ENCODE measurements at places on chromosomes 7 and 10.

- DNase-seq: no peak
Observed at GRCh38 chr10:62450912-62451610, 76.9 kb downstream of the ZNF365 start.

- DNase-seq: no peak
Observed at GRCh38 chr7:46157404-46157803, 236.3 kb upstream of the IGFBP3 start.

- no peak for DNase-seq
Observed at GRCh38 chr10:125828311-125828710, 5.0 kb downstream of the BCCIP start.

DNA sequence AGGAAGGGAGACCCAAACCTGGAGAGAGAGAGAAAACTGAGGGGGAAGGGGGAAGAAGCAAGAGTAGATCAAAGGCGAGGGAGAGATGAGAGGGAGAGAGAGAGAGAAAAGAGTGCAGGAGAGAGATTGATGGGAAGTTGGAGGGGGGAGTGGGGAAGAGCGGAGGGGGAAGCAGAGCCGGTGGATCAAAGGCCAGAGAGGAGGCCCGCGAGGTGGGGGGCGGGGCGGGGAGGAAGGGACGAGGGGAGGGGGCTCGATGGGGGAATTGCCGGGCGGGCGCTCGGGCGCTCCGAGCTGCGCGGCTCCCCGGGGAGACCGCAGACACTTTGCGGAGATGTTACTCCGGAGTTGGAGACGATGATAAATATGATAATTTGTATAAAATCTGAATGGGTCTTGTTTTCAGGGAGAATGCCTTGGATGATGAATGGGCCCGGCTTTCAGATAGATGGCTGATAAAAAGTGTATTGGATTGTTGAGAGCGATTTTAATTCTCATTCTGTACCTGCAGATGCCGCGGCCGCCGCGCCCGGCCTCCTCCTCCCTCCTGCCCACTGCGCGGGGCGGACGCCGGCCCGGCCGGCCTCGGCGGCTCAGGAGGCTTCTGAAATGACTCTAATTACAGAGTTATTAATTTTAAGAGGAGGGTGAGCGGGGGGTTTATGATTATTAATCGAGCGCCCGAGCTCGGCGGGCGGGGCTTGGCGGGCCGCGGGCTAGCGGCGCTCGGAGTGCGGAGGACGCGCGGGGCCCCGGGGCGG lies 21.4 kb upstream of the PAX2 start:
- DNase-seq: no peak
